ENCODE measurements at places on chromosomes 2 and 18.

DNA sequence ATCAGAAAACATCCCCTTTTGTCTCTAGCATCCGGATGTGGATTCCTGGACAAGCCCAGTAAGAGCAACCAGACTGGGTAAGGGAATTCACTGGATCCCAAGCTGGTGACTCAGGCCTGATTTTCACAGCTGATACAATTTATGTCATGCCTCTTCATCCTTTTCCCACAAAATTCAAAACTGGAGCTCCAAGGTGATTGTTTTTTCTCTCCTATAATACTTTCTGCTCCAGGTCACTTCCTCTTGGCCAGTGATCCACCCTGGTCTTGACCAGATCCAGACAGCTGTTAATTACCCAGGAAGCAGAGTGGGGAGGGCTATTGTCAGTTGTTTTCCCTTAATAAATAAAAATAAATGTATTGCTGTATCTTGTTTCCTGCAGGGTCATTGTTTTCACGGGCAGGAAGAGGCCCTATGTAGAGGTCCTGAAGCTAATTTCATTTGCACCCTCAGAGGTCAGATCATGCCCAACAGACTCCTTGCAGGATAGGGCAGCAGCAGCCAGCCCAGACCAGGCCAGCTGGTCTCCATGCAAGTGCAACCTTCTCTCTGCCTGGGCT lies 57.6 kb downstream of the EVA1A start:
- no peak for DNase-seq

DNA sequence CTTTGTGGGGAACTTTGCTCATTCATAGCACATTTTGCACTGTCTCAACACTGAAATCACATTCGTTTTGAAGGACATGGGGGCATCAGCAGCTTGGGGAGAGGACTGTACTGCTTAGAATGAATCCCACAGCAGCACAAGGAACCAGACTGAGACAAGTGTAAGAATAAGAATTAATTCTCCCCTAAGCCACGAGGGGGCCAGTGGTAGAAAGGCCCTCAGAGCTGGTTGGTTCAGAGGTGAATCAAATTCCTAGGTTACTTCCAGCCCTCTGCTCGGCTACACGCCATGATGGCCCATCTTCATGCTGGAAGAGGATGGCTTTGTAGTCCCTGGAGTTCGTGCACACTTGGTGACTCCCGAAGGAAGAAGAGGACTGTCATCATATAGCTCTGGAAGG lies 12.0 kb upstream of the MC5R start:
- peak; percentile 31 for DNase-seq

DNA sequence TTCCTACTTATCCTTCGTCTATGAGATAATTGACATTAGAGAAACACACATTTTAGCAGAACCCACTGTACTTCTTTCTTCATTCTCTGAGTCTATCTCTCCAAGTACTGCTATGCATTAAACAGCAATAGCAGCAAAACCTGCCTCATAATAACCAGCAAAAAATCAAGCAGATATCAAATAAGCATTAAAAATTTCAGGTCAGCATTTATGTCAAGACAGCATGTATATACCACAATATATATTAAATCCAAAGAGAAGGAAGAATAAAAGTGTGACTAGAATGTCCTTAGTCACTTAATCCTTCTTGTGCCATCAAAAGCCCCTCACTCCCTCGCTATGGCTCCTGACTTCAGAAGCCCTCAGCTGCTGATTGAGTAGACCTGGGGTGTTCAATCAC lies 131.3 kb downstream of the MGAT5 start:
- DNase-seq = no peak

GRCh38 chr18:74289137-74289536 lies 2.6 kb downstream of the CYB5A start:
- no peak for DNase-seq

GRCh38 chr18:3281456-3282400 lies 19.8 kb downstream of the MYL12B start:
- DNase-seq = peak; percentile 95

DNA sequence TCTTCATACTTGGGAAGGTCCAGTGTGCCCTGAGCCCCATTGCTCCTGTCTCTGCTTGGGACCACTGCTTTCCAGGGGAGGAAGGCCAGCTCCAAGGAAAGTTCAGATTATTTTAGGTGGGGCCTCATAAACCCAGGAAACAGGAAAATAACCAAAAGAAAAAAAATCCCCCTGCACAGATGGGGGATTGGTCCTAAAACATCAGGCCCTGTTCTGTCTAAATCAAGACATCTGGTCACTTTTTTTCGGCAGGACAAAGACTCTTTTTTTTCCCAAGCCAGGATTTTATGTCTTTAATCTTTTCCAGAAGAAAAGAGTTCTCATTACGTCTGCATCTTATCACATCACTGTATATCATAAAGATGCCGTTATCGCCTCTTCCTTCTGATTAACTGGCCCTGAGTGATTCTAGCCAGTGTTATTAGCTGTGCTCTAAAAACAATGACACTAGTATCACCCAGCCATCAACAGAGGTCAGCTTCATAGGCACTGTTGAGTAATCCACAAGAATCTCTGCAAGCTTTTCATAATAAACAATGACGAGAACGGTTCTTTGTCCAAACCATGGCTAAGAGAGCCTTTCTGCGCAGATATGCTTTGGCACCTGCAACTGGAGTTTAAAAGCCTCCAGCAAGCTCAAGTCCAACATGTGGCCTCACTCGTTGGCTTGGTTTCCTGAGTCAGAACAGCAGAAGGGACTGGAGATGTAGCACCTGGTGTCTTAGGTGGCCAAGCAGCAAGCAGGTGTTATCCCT lies 138.2 kb downstream of the VAPA start:
- no peak for DNase-seq

DNA sequence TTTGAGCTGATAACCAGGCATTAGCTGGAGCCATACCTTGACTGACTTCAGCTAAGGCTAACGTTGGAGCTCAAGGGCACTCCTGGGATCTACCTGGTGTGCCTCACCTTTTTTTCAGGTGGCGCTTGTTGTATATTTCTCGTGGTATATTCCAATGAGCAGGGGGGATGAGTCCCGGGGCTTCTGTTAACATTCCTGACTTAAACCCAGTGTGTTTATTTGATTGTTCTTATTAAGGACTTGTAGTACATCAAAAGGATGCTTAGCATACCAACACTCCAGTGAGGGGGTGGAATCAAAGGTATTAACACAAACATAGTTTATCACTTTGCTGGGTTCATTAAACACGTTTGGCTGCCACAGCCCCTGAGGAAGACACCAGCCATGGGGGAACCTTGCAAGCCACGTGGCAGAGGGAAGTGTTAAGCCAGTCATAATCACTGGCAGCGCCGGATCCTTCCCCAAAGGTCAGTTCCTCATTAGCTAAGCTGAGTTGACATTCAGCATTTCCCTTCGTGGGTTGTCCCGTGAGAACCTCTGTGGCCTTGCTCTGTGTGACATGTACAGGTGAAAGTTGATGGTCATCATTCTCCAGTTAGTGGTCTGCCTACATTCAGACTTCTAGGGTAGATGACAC lies 119.5 kb upstream of the MCFD2 start:
- DNase-seq = peak; percentile 27

DNA sequence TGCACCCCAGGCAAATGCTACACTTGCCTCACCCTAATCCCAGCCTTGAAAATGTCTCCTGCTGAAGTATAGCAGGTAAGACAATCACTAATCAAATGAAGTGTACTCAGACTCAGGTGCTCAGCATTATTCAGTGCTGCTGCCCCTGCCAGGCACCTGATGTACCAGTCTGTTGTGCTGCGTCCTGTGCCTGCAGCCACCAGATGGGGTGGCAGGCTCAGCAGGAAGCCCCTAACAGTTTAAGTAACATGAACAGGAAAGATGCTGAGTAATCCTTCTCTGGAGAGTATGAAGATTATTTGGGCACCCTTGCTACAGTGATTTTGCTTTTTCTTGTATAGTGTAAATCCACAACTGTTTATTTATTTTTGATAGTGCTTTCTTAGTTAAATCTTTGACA lies 69.1 kb downstream of the TACR1 start:
- DNase-seq = peak; percentile 40

DNA sequence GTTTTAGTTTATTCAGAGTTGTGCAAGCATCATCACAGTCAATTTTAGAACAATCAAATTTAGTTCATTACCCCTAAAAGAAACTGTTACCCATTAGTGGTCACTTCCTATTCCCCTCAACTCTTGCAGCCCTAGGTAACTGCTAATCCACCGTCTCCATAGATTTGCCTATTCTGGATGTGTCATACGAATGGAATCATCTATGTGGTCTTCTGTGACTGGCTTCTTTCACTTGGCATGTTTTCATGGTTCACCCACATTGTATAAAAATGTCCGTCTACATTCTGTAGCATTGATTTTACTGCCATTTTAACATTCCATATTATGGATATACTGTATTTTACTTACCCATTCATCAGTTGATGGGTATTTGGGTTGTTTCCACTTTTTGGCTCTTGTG lies 5.3 kb upstream of the CEP68 start:
- DNase-seq = no peak

DNA sequence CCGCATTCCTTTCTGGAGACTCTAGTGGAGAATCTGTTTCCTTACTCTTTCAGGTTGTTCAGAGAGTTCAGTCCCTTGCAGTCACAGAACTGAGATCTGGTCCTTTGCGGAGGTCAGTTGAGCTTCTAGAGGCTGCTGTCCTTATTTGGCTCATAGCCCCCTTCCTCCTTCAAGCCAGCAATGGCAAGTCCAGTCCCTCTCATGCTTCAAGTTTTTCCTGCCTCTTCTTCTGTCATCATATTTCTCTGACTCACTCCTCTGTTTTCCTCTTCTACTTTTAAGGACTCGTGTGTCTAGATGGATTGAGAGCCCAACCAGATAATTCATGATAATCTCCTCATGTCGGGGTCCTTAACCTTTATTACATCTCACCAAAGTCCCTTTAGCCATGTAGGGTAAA lies 173.5 kb upstream of the FOSL2 start:
- no peak for DNase-seq

GRCh38 chr18:27595113-27595838 lies 410.2 kb upstream of the CHST9 start:
- DNase-seq = no peak

- DNase-seq = no peak
Observed at GRCh38 chr18:34911661-34912384, 129.4 kb upstream of the MAPRE2 start.

DNA sequence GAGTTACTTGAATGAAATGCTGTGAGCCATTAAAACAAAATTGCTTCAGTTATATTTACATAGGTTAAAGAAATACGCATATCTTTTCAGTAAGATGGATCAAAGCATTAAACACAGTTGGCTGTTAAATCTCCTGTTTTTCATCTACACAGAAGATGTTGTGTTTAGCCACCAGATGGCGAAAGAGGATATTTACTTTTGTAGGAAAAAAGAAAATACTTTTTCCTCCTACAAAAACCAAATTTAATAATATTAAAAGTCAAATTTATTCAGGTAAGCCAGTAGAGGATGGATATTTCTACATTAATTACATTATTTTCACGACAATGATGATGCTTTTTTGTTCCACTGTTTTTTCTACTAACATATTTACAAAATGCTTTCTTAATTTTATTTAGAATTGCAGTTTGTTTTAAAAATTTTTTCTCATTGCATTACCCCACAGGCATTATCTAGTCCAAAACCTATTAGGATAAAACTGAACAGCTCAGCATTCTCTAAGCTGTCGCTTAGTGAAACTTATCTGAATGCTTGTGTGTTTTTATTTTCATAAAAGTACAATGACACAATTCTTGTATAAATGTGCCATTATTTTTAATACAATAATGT lies 173.7 kb downstream of the ASXL3 start:
- DNase-seq = peak; percentile 51

DNA sequence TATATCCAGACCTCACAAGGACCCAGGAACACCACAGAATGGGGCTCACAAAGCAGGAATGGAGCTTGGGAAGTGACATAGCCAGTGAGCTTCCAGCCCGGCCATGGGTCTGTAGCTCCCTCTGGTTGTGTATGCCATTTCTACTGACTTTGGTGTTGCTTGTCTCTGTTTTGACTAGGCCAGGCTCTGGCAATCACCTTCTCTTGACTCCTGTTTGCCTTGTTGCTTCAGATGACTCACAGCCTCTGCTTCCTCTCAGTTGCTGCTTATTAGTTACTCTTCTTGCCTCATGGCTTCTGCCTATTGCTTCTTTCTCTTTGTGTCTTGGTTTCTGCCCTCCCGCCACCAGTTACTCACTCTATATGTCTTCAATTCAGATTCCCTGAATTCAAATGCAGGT lies 15.8 kb upstream of the IER3IP1 start:
- DNase-seq = no peak

GRCh38 chr18:34458410-34458977 lies 233.8 kb upstream of the NOL4 start:
- DNase-seq = no peak

GRCh38 chr18:22106536-22107292 lies 62.7 kb upstream of the GATA6 start:
- DNase-seq = peak; percentile 70

- no peak for DNase-seq
Observed at GRCh38 chr2:222054813-222055212, 244.0 kb downstream of the PAX3 start.

- DNase-seq = no peak
Observed at GRCh38 chr2:224937887-224938286, 104.4 kb downstream of the DOCK10 start.

GRCh38 chr2:127428057-127428814 lies 10.0 kb downstream of the PROC start:
- DNase-seq = no peak

DNA sequence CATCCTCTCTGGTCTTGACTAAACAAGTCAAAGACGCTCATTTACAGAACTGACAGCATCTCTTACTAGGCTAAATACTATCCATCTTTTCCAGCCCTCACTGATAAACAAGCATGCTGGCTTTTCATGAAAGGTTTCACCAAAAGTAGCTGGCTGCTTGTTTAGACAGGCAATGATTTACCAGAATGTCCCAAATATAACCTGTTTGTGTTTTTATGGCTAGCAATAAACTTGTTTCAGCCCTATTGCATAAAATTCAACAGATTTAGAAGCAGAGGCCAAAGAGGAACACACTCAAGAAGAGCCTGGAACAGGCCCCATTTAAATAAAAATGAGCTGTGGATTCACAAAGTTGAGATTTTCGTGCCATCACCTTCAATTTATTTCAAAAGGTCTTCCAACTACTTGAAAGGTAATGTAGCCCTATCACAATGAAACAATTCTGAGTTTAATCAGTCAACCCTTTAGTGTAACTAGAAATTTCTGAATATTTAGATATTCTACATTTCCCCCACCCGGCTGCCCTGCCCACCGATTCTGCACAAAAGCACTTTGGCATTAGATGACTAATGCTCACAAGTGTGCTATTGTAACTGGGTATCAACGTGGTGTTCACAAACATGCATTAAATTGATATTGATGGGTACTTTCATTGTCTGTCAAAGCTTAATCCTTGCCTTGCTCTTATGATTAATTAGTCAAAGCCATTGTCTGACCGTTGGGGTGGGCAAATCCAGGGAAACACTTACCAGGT lies 54.0 kb downstream of the ST6GAL2 start:
- DNase-seq = no peak

- peak; percentile 97 for DNase-seq
Observed at GRCh38 chr2:55482186-55482884, 37.2 kb upstream of the CFAP36 start.

DNA sequence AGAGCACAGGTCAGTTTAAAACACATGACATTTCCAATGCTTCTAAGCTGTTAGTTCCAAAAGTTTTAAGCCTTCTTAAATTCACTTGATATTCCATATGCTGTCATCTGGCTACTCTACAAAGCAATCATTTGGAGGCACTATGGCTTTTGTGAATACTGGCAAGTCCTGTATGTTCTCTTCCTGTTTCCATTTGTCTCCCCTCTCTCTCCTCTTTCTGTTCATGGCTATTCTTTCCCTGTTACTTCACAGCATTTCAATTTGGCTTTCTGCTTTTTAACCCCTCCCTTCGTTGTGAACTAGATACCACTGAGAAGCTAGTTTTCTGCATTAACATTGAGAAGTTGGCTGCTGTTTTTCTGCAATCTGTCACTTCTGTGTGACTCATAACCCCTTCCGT lies 1337.2 kb upstream of the CELF4 start:
- no peak for DNase-seq

- peak; percentile 69 for DNase-seq
Observed at GRCh38 chr2:134869946-134870736, 31.7 kb downstream of the ACMSD start.
